ENCODE measurements at places on chromosomes 2 and 18.

DNA sequence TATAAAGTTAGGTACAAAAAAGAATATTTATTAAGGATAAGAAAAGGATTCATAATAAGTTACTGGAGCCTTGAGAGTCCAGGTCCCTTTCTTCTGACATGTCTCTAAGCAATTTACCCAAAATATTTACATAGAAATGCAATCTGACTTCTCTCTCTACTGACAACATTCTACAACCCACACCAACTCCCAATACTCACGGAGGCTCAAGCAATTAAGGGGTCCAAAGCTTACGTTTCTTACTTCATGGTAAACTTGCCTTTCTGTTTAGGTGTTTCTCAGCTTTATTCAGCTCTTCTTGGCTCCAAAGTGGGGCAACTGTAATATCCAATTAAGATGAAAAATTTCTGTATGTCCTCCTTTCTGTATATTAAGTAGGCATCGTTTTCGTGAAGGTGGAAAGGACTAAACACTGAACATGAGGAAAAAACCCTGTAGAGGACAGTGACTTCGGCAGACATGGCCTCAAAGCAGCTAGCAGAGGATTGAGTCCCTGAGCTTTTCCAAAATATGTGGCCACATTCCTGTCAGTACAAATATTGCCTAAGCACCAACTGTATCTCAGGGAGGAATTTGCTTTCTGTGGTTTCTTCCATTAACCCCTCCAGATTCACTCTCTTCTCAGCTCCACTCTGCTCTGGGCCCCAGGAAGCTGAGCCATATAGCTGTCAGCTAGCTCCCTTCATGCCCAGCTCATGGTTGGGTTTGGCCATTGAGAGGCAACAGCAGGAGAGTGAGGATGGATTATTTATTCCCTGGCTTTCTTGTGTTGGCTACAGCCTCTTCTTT is 67.9 kb upstream of the GLS start:
- DNase-seq, result no peak

GRCh38 chr2:137857881-137858280 is 106.4 kb upstream of the HNMT start:
- no peak for DNase-seq

- DNase-seq, result no peak
These were observed 73.4 kb upstream of the TEX51 start for GRCh38 chr2:126825316-126825715.

DNA sequence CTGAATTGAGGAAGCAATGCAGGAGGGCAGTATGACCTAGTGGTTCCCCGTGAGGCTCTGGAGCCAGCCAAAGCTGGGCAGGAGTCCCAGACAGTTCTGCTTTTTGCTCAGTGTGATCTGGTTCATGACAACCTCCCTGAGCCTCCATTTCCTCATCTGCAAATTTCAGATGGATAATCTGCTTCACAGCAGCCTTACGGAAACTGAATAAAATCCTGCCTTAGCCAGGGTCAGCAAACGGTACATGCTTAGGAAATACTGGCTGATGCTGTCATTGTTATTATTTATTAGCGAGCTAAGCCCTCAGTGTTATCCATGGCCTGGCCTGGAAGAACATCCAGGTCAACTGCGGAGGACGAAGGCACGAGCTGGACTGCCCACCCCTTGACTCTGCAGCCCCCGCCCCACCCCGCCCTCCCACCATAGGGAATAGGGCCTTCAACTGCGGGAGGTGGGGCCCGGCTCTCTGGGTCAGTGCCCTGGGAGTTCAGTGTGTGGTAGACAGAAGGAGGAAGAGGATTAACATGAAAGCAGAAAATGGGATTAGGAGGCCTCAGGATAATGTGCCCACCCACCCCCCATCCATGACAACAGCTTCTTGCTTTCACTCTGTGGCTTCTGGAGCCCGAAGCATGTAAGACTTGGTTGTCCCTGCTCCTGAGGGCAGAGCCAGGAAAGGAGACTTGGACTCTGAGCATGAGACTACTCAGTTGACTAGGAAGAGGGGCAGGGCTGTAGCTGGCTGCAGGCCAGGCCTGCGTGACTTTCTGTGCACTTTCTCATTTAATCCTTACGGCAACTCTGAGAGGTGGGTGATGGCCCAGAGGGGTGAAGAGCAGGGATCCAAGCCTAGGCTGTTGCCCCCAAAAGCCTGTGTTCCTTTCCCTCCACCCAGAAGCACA is 13.1 kb downstream of the PKDCC start:
- DNase-seq, result no peak

GRCh38 chr2:86510436-86510933 is 52.8 kb downstream of the CHMP3 start:
- no peak for DNase-seq

DNA sequence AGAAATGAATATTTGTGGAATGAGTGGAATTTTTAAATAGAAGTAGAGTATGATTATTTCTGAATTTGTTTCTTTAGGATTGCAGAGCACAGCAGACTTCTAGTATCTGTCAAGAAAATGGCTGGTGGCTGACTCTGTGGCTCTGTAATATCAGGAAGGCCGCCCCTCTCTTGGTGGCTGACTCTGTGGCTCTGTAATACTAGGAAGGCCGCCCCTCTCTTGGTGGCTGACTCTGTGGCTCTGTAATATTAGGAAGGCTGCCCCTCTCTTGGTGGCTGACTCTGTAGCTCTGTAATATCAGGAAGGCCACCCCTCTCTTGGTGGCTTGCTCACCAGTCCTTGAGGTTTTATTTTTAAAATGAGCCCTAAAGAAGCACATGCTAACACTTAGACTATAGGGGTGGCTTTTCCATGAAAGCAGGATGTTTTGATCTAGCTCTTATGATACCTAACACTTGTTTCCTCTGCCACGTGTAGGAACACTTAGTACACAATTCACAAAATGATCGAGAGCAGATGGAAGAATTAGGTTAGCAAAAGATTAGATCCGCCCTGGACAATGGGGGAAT is 85.1 kb upstream of the TTC39C start:
- peak; percentile 22 for DNase-seq

- no peak for DNase-seq
These were observed 97.7 kb upstream of the TFCP2L1 start for GRCh38 chr2:121382744-121383143.

GRCh38 chr2:143529118-143529720 is 400.0 kb downstream of the ARHGAP15 start:
- DNase-seq, result no peak

- no peak for DNase-seq
These were observed 24.3 kb downstream of the CERS6 start for GRCh38 chr2:168480356-168480755.

- DNase-seq, result no peak
These were observed 13.6 kb upstream of the RBM43 start for GRCh38 chr2:151275291-151275690.

DNA sequence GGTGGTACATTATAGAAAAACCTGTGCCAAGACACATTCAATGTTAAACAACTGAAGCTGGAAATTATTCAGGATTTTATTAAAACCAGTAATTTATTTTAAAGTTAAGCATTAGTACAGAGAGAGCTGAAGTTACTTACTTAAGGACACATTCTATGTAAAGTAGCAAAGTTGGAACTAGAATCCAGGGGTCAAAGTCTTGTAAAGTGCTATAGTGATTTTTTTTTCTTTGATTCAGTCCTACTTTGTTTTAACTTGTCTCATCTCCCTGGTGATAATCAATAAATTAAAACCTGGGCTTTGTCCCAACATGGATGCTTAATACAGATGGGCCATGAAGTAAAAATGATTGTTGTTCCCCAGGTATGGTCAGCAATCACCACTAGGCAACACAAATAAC is 1271.8 kb upstream of the CHAC2 start:
- no peak for DNase-seq

GRCh38 chr2:64268330-64269048 is 124.3 kb upstream of the PELI1 start:
- DNase-seq, result no peak

- no peak for DNase-seq
These were observed 55.1 kb upstream of the MAP4K3 start for GRCh38 chr2:39492095-39492590.

- DNase-seq, result no peak
These were observed 30.4 kb upstream of the GMCL1 start for GRCh38 chr2:69798909-69799526.

GRCh38 chr2:162828545-162828944 is 10.0 kb downstream of the KCNH7 start:
- no peak for DNase-seq

DNA sequence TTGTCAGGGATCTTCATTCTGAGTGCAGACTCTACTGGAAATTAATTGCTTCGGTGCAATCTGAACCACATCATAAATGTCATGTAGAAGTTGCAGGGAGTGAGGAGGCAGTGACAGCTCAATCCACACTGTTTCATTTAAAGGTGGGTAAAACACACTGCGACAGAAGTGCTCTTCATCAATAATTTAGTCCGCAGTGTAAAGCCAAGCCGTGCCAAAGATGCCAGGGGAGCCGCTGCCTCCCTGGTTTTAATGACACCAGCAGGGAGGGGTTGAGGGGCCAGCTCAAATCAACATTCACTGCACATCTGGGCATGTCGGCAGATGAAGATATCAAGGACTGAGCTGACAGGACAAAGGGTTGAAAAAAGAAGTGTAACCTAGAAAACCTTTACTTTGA is 305.7 kb upstream of the VRK2 start:
- no peak for DNase-seq

DNA sequence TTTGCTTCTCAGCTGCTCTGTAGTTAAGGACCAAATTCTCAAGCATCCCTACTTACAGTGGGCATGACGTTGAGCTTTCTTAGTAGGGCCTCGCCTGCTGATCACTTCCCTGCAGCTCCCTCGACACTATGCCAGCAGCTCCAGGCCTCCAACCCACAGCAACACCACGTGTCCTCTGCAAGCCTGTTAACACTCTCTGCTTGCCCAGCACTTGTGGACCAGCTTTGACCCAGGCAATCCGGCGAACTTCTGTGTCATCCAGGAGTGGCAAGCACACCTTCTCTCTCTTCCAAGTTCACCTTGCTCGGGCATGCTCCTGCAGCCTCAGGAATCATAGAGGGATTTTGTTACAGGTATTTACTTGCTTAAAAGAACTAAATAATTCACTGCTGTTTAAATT is 138.6 kb upstream of the FHL2 start:
- no peak for DNase-seq

GRCh38 chr18:55407191-55407590 is 180.8 kb downstream of the TCF4 start:
- no peak for DNase-seq

DNA sequence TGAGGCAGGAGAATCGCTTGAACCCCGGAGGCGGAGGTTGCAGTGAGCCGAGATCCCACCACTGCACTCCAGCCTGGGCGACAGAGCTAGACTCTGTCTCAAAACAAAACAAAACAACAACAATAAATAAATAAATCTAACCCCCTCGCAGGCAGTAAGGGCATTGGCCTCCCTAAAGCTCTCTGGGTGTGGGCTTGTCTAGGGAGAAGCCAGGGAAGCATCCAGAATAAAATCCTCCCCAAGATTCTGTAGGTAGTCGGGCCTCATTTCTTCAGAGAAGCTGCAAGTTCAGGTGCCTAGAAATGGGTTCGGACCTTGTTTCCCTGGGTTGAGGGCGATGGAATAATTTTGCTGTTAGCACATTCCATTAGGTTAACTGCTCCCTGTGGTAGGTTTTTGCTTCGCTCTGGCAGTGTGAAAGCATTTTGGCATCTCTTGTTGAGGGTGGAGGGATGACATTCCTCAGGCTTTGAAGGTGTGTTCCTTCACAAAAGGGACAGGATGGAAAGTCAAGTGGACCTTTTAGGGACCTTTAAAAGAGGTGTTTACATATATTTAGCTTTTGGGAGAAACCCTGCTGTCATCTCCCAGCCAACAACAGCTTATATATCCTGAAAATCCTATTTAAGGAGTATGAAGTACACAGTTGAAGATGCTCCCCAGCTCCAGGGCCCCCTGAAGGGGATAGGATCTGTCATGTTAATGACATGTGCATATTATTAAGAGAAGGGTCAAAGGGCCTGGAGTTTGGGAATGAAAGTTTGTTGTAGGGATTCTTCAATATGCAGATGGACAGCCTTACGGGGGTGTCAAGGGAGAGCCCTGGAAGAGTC is 17.7 kb downstream of the MYCN start:
- no peak for DNase-seq

- DNase-seq, result no peak
These were observed 202.7 kb downstream of the BCL11A start for GRCh38 chr2:60350791-60351190.

DNA sequence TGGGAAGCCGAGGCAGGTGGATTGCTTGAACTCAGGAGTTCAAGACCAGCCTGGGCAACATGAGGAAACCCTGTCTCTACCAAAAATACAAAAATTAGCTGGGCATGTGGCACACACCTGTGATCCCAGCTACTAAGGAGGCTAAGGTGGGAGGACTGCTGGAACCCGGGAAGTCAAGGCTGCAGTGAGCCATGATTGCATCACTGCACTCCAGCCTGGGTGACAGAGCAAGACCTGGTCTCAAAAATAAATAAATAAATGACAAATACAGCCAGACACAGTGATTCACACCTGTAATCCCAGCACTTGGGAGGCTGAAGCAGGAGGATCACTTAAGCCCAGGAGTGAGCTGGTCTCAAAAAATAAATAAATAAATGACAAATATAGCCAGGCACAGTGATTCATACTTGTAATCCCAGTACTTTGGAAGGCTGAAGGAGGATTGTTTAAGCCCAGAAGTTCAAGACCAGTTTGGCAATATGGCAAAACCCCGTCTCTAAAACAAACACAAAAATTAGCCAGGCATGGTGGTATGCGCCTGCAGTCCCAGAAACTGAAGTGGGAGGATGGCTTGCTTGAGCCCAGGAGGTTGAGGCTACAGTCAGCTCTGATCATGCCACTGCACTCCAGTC is 6.2 kb downstream of the KANSL3 start:
- no peak for DNase-seq

Measured in CD4-positive, alpha-beta T cell treated with Interleukin-6 at 100 ng/mL for 8 hours (primary cell).